ENCODE measurements at places on chromosomes 13 and 19.

GRCh38 chr13:32969516-32969941 lies 46.7 kb upstream of the KL start:
- DNase-seq, result no peak

GRCh38 chr19:47512948-47513319 lies 1.9 kb downstream of the NAPA start:
- no peak for DNase-seq

GRCh38 chr19:50741179-50741933 lies 18.2 kb downstream of the CLEC11A start:
- DNase-seq, result no peak

- no peak for DNase-seq
These were observed 5.2 kb downstream of the PLEKHG2 start for GRCh38 chr19:39417463-39418181.

DNA sequence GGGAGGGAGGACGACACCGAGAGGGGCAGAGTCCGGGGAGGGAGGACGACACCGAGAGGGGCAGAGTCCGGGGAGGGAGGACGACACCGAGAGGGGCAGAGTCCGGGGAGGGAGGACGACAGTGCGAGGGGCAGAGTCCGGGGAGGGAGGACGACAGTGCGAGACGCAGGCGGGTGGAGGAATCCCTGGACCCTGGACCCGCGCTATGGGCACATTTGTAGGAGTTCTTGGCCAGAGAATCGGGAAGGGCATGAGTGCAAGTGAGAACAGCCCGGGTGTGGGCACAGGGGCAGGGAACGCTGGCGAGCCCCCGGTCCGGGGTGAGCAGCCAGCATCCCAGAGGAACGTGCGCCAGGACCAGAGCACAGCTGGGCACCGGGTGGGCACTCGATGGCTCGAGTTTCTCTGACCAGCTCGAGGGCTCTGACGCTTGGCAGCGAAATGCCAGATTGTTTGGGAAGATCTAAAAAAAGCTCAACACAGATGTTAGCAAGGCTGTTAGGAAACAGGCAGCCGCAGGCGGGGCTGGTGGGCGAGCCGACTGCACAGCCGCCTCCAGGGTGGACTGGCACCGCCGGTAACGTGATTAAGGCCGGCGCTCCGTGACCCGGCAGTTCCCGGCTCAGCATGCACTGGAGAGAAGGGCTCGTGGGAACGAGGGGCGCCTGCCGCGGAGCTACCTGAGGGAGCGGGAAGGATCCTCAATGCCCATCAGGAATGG lies 17.9 kb upstream of the C2CD4C start:
- no peak for DNase-seq

DNA sequence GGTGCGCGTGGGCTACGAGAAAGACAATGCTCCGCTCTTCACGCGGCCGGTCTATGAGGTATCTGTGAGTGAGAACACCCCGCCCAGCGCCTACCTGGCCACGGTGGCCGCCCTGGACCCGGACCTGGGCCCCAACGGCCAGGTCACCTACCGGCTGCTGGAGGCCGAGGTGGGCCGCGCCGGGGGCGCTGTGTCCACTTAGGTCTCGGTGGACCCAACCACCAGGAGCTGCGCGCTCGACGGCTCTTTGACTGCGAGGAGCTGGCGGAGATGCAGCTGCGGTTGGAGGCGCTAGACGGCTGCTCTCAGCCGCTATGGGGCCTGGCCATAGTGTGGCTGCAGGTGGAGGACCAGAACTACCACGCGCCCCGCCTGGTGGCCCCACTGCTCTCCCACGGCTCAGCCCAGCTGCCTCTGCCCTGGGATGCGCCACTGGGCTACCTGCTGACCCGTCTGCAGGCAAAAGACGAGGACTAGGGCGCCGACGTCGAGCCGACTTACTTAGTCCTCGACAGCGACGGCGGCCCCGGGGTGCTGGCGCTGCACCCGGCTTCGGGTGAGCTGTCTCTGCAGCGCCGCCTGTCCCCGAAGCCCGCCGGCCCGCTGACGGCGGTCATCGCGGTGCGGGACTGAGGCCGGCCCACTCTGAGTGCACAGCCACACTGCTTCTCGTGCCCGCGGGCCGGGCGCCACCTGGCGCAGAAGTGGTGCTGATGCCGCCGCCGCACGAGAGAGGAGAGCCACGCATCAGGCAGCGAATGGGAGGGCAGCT lies 173.0 kb downstream of the OLFM4 start:
- DNase-seq, result peak; percentile 64

- DNase-seq, result peak; percentile 72
These were observed 16.8 kb downstream of the SPC24 start for GRCh38 chr19:11138601-11139300.

GRCh38 chr19:1854039-1854541 lies 5.8 kb upstream of the REXO1 start:
- no peak for DNase-seq

DNA sequence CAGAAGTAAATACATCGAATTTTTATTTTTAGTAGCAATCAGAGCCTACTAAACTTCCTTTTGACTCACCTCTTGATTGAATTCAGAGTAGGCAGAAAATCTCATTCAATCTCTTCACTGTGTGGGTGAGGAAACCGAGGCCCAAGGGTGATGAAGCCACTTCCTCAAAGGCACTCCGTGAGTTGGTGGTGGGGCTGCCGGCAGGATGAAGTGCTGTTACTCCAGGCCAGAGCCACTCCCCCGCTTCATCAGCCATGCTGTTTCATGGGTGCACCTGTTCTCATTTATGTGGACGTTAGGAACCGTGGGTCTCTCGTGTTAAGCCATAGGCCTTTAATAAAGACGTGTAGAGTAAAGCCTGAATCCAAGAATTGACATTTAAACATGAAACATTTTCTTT lies 13.2 kb downstream of the ING1 start:
- DNase-seq, result no peak

DNA sequence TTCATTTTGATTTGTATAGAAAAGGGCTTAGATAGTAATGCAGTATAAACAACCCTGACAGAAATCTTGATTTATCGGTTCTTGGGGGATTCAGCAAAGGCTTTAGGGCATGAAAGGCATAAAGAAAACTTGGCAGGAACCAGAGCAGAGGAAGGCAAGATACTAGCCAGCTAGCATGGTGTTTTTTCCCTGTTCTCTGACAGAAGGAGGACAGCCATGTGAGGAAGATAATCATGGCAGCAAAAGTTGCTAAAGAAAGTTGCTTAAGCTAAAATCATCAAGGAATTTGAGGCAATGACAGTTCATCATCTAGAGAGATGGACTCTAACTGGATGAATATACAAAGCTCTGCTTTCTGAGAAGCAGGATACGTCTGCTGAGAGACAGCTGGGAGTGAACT lies 294.1 kb downstream of the KCNRG start:
- DNase-seq, result no peak

DNA sequence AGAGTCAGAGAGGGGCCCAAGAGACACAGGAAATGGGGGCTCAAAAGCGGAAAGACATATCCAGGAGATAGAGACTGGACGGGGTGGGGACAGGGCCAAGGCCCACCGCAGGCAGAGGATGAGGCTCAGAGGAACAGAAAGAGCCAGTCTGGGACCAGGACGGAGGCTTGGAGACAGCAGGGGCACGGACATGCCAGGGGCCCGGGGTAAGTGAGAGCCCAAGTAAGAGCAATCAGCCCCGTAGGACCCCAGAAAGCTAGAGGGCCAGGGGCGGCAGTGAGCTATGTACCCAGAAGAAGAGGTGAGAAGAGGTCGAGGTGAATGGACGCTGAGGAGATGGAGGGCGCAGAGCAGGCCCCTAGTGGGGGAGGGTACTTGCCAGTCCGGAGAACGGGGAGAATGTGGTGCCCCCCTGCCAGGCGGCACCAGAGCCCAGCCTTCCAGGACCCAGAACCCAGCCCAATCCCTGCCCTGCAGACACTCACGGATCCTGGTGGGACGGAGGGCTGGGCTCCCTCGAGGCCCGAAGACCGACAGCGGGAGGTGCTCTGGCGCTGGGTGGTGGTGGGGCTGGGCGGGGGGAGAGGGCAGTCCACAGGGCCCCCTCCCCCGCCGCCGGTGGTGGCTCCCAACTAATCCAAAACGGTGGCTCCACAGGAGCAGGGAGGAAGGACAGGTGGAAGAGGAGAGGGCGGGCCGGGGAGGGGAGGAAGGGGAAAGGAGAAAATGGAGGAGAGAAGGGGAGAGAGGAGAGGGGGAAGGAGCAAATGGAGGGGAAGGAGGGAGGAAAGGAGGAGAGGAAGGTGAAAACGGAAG lies 1.0 kb downstream of the GRIK5 start:
- no peak for DNase-seq

DNA sequence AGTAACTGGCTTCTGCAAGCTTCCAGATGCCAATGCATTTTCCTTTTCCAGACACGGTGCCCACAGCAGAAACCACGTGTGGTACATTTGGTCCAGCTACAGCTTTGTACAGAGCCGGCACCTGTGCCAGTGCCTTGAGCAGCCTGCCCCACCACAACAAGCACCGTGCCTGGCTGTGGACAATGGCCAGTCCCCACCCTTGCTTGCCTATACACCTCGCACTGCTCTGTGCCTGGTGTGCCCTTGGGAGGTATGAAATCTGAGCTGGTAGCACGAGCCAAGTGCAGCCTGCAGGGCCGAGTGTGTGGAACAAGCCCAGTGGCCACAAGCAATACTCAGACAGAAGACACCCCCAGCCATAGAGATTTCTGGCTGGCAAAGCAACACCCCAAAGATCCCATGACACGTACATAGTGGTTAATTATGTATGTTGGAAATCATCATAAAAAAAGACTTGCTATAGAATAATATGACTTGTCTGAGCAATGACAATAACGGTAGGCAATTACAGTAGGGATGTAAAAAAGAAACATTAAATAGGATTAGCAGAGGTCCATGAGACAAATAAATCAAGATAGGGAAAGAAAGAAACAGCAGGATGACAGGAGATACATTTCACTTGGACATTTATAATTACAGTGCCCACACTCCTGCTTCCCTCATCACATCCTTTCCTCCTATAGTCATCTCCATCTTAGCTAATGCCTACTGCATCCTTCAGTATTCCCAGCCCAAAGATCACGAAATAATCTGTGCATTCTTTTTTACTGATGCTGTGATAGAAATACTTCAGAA lies 1399.5 kb downstream of the PCDH9 start:
- DNase-seq, result no peak
